DMS79 (cell line): ENCODE measurements at places on chromosomes 12 and 14.
A peak's percentile ranks its signal among the peaks of the same experiment; 100 is the strongest.

DNA sequence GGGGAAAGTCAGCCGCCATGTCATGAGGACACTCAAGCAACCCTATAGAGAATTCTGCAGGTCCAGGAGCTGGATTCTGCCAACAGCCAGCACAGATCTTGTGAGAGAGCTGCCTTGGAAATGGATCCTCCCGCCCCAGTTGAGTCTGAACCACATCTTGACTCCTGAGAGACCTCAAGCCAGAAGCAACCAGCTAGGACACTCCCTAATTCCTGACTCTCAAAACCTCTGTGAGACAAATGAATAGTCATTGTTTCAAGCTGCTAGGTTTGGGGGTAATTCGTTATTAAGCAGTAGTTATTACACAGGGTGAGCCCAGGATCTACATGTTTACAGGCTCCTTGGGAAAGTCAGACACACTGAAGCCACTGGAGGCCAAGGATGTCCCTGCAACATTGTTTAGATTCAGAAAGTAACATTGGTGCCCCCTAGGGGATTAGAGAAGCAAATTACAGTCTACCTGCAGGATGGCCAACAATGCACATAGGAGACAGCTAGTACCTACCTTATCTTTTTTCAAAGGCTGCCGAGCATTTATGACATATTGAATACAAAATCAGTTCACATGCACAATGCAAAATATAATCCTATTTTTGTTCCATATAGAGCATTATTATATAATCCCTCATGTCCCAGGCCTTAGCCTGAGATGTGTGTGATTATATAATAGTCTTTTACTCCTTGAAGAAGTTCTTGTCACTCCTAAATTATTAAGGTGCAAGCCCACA, 57.9 kb upstream of the FICD start:
- DNase-seq = no peak

- no peak for DNase-seq
Observed at GRCh38 chr14:39005044-39005880, 97.8 kb downstream of the SEC23A start.

- DNase-seq = no peak
Observed at GRCh38 chr12:89067421-89068187, 284.7 kb downstream of the DUSP6 start.

DNA sequence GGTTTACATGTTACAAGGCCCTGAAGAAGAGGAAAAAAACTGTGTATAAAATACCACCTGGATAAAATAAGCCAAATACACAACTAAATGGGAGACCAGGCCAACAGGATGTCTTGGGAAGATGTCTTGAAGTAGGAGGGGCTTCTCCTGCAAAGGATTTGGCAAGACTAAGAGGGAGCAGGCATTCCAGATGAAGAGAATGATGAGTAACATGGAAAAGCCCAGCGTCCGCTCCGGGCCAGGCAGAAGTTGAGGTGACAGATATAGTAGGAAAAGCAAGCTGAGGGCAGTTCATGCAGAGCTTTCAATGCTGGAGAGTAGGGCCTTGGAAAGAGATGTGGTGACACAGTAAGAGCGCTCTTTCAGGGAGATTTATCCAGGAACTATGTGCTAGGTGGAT, 16.1 kb upstream of the EIF4B start:
- DNase-seq = no peak

- DNase-seq = no peak
Observed at GRCh38 chr12:8156416-8156815, 399 bp upstream of the ZNF705A start.

DNA sequence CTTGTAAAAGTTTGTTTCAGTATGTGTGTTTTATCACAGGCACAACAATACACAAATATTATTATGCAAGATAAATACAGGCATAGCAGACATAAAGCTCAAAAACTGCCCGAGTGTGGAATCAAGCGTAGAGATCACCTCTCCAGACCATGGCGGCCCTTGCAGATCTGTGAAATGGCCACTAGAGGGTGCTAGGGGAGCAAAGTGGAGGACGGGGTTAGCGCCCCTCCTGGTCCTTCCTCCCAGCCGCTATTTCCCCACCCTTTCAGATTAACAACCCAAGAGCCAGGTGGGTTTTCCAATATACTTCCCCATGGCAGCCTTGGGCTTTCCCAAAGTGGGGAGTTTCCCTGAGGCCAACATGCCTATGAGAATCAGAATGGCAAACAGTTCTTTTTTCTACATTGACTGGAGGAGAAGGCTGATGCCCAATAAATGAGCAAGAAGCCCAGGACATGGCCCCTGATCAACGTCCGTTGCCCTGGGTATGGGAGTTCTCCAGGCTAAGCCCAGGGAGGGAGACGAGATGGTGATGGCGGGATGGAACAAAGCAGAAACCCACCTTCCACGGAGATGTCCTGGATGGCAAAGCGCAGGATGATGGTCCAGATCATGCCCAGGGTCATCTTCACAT, 67.4 kb downstream of the ACTN1 start:
- no peak for DNase-seq

- no peak for DNase-seq
Observed at GRCh38 chr14:105211086-105211757, 30.1 kb upstream of the NUDT14 start.

DNA sequence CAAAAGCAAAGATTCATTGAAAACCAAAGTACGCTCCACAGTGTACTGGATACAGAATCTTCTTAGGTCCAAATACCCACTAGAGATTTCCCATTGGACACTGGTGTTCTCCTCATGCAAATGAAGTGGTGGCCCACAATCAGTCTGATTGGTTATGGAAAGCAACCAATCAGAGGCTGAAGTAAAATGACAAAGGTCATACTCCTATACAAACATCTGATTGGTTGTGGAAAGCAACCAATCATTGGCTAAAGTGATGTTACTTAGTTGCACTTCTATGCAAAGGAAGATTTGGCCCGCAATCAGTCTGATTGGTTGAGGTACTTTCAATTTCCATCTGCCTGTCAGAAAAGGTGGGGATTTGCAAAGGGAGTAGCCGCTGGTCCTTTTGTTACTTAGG, 1.3 kb upstream of the WASHC3 start:
- no peak for DNase-seq

GRCh38 chr12:102730996-102731395, 186.0 kb downstream of the PAH start:
- DNase-seq = no peak

DNA sequence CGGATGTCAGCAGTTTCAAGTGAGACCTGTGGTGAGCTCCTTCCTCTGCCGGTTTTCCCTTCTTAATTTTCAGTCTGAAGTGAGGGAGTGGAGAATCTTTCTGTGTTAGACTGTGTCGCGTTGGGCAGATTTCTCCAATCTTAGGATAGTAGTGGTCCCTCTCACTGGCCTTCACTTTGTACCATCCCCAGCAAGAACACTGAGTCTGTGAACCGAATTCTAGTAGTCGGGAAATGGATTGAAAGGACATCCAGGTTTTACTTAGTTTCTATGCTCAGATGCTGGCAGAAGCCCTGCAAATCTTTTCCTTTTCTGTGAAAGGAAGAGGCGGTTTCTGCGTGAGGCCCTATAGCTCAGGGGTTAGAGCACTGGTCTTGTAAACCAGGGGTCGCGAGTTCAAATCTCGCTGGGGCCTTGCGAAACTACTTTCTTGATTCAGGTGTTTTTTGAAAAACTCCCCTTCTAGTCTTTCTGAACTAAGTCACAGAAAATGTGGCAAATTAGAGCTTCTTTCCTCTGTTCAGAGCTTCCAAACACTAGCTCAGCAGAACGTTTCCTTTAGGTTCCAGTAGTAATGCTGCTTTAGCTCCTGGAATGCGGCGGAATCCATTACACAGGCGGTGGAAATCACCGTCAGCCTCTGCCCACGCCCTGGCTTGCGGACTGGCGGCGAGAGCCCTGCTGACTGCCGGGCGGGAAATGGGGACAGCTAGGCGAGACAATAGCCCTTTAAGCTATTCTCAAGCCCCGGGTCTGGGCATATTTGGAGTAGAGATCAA, 2.8 kb upstream of the RNASE4 start:
- peak; percentile 60 for DNase-seq

GRCh38 chr12:104677441-104678089, 220.8 kb downstream of the CHST11 start:
- no peak for DNase-seq

DNA sequence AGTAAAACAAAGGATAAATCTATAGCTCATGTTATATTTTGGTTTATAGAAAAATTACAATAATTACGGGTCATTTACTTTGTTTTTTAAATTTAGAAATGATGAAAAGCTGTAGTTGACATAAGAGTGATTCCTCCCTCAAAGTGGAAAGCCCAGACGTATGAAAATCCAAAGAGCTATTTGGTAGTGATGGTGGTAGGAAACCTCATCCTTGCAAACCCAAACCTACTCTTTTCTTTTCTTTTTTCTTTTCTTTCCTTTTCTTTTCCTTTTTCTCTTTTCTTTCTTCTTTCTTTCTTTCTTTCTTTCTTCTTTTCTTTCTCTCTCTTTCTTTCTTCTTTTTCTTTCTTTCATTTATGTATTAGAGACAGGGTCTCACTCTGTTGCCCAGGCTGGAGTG, 190.3 kb upstream of the RASSF8 start:
- no peak for DNase-seq

DNA sequence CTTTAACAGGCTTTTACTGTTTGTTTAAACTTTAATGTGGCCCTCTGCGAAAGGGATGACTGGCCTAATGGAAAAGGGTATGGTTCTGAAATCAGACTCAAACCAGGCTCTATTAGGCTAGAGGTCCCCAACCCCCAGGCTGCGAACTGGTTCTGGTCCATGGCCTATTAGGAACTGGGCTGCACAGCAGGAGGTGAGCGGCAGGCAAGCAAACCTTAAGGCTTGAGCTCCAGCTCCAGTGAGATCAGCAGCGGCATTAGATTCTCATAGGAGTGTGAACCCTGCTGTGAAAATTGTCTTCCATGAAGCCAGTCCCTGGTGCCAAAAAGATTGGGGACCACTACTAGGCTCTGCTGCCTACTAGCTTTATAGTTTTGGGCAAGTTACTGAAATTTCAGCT, 11.1 kb downstream of the GALNT4 start:
- no peak for DNase-seq

- DNase-seq = peak; percentile 16
Observed at GRCh38 chr12:110704750-110705149, 15.8 kb upstream of the HVCN1 start.

DNA sequence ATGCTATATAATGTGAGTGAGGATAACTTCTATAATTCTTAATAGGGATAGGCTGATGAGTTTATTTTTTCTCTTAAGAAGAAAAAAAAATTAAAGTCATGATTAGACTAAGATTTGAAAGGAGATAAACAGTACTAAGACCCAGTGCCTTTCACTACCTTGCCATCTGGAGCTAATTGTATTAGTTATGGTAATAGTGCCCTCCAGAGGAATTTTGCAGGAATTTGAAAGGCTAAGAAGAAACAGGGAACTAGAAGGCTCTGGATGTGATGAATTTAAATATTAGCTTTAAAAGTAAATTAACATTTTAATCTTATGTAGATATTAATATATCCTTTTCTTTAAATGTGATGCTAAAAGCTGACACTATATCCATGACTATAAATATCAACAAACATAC, 36.6 kb upstream of the PIK3C2G start:
- DNase-seq = peak; percentile 22

DNA sequence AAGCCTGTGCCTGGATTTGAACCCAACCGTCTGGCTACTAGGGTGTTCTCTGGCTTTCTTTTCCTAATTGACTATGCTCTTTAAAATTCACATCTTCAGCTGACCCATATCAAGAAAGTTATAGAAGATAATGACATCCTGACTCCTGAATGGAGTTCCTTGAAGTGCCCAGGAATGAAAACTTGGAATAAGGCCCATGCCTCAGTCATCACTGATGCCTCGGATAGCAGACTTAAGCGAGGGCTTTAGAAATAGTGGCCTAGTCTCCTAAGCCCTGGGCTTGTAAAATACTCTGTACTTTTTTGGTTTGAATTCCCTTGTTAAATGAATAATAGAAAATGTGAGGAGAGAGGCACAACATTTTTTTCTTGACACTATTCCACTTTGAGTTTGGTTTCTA, 39.0 kb downstream of the CHST11 start:
- DNase-seq = no peak
